Stimulated activated CD8-positive, alpha-beta memory T cell treated with anti-CD3 and anti-CD28 coated beads, Interleukin-12 subunit alpha, Interleukin-12 subunit beta, amount 100 ng/mL, for 4 hours (primary cell): ENCODE measurements at places on chromosomes 1 and 21.

GRCh38 chr1:54347955-54348699 lies 58.1 kb downstream of the SSBP3 start:
- DNase-seq, result no peak

GRCh38 chr1:214017191-214017982 lies 29.6 kb downstream of the PROX1 start:
- DNase-seq, result no peak

DNA sequence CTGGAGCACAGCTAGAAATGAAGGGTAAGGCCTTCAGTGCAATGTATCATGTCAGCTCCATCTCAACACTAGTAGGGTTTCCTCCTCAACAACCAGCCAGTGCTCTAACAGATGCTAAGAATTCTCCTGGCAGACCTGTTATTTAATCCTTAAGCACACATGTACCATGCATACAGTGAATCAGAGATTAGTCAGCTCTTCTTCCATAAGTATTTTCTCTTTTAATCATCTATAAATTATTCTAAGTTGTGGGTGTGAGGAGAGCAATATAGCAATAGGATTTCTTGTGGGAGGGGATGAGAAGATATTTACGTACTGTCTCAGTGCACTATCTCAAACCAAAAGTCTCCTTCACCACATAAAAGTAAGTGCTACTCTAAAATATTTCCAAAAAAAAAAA lies 95.3 kb downstream of the COP1 start:
- no peak for DNase-seq

DNA sequence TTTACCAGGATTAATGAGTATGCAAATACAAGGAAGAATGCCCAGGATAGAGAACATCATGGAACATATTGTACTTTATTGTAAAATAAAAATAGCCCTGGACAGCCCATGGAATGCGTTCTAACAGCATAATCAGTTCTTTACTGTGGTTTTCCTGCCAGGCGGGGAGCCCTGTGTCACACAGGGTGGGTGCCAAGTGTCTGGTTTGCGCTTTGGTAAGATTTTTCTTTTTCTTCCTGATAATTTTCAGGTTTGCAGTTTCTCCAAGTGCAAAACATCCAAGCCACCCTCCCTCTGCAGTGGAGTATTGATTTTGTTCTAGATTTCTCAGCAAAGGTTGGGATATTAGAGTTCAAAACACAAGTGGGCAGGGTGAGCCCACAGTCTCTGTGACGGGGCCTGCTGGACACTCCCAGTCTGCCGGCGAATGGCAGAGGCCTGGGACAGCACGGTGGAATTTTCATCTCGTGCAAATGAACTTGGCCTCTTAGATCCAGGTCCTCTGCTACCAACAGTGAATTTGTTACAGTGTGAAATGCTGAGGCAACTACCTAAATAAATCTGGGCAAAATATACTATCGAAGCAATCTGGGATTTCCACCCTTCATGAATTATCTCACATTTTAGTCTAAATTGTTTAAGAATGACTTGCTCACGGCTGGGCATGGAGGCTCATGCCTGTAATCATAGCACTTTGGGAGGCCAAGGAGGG lies 15.6 kb upstream of the KCNJ15 start:
- DNase-seq, result no peak

DNA sequence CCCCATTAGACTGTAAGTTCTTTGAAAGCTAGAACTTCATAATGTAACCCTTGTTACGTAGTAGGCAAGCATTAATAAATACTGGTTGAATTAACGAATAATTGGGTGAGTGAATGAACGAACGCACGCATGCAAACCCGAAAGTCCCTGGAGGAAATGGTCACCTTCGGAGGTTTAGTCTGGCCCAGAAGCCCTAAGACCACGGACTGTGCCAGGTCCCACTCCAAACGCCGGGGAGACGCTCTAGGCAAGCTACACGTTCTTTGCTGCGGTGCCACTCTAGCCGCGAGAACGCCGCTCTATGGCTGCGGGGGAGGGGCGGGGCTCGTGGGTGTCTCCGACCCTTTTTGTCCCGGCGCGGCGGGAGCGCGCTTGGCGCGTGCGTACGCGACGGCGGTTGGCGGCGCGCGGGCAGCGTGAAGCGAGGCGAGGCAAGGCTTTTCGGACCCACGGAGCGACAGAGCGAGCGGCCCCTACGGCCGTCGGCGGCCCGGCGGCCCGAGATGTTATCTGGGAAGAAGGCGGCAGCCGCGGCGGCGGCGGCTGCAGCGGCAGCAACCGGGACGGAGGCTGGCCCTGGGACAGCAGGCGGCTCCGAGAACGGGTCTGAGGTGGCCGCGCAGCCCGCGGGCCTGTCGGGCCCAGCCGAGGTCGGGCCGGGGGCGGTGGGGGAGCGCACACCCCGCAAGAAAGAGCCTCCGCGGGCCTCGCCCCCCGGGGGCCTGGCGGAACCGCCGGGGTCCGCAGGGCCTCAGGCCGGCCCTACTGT lies at the start of gene KDM1A:
KDM1A (plus strand) TSS at position 375 of the 769 bp plus-strand sequence; CDS start at position 504, 129 bp downstream.
- peak; percentile 91 for DNase-seq

DNA sequence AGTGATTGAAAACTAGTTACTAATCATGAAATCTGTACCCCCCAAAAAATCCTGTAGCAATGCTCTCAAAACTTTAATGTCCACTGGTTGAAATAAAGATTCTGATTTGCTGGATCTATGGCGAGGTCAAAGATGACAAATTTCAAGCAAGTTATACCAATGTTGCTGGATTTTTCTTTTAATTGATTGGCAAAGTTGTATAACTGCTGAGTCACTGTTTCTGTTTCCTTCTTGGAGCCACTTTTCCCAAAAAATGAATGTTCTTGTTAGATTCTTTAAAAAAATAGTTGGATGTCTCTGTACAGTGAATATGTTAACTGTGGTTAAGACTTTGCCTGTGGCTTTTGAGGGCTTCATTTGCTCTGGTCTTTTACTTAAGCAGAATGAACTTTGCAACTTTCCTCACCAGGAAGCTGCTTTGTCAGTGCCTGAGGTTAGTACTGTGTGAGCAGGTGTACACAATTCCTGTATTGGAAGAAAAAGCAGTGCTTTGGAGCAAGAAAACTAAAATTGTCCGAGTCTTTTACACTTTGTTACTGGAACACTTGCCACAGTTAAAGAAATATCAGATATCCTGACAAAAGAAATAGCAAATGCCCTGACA lies 1211.9 kb downstream of the MRPL39 start:
- no peak for DNase-seq

DNA sequence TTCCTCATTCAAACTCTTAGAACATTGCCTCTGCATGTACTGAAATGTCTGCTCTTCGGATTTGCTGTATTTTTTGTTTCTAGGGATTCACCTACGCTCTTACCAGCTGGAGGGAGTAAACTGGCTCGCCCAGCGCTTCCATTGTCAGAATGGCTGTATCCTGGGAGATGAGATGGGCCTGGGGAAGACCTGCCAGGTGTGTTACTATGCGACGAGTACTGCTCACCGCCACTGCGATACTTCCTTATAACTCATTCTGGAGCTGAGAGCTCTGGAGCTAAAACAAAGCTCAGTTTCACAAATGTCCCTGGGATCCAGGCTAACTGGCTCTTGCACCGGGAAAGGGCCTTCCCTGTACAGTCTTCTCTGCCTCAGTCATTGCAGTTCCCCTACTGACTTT lies 10.1 kb downstream of the CHD1L start:
- no peak for DNase-seq

- no peak for DNase-seq
Measured at GRCh38 chr21:42097860-42098454, 26.8 kb downstream of the UMODL1 start.

DNA sequence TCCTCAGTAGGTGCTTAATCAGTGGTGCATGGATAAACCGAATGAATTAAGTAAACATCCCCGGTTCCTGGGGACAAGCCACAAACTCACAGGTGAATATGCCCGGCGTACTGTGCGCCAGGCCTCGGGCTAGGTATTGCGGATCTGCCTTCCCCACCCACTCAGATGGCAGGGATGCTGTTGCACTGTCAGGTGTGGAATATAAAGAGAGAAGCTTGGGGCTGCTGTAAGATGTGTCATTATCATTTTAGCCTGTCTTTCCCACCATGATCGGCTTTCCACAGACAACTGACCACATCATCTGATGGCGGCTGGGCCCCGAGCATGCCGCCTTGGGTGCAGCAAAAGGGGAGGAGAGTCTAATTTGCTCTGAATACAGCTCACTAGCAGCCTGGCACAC lies 45.4 kb upstream of the LRP8 start:
- DNase-seq, result no peak

DNA sequence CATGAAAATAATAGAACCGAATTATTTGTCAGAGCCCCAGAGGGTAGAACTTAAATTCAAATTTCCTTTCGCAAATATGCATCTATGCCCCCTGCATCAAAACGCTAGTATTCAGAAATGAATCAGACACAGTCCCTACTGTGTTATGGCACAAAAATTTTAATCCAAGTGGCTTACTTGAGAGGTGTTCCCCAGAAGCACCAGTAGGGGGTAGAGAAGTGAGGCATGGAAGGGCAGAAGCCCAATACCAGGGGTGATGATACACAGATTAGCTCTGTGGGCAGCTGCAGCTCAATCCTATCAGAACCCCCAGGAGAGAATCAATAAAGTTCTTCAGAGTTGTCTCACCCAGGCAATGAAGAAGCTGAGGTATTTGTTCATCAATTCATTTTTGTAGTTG lies 342.2 kb downstream of the OMA1 start:
- DNase-seq, result no peak

DNA sequence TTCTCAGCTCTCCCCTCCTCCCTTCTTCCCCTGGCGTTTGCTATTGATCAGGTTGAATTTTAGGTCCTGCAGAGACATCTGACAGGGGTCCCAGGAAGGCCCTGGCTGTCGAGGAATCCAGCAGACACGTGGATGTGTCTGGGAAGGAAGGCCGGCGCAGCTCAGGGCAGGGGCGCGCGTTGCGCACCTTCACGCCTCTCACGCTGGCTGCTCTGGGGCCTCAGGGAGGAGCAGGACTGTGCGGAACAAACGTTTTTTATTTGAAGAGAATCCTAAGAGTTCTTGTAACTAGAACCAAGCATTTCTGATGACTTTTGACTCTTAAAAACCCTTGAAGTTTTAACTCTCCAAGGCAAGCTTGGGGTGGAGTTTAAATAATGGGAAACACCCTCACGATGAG lies 54.2 kb downstream of the SLC37A1 start:
- DNase-seq, result no peak

GRCh38 chr1:27491748-27492700 lies 2.1 kb upstream of the WASF2 start:
- DNase-seq, result no peak

- no peak for DNase-seq
Measured at GRCh38 chr1:154533952-154534844, 24.3 kb downstream of the UBE2Q1 start.

GRCh38 chr1:203504400-203505250 lies 10.7 kb downstream of the OPTC start:
- DNase-seq, result peak; percentile 41

- no peak for DNase-seq
Measured at GRCh38 chr1:19445417-19446342, 39.7 kb downstream of the CAPZB start.

DNA sequence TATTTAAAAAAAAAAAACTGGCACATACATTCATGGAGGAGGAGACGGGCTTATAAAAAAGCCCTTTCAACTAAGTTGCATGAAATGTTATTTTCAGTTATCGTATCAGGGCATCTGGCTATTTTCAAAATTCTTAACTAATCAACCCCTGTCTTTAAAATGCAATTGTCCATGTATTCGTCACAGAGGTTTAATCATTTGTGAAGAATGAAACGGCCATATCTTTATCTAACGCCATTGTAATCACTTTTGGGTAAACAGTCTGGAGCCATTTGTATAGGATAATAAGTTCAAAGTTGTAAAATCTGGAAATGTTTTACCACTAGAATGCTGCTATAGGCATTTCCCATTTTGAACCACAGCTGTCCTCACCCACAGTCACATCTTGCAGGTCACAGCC lies 30.4 kb downstream of the SLC30A10 start:
- DNase-seq, result no peak

DNA sequence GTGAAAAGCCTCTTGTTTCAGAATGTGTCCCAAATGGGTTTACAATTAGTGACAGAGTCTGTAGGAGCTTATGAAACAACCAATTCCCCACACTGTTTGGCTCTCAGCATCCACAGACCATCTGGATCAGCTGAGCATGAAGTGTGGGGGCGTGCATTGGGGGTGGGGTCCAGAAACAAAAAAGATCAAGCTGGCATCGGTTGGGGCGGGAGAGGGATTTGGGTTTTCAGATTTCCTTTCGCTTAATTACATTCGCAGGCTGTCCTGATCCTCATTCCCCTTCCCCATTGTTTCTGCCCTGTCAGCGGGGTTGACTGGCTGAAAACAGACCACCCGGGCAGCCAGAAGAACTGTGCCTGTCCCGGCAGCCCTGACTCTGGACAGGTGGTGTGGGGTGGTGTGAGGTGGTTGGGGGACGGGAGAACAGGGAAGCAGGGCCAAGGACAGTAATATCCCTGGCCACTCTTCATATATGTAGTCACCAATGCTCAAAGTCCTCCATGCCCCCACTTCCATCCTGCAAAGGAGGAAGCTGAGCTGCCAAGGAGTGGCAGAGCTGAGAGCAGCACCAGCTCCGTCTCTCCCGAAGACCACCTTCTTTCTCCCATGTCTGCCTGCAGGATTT lies 92.0 kb downstream of the IER5 start:
- DNase-seq, result no peak

DNA sequence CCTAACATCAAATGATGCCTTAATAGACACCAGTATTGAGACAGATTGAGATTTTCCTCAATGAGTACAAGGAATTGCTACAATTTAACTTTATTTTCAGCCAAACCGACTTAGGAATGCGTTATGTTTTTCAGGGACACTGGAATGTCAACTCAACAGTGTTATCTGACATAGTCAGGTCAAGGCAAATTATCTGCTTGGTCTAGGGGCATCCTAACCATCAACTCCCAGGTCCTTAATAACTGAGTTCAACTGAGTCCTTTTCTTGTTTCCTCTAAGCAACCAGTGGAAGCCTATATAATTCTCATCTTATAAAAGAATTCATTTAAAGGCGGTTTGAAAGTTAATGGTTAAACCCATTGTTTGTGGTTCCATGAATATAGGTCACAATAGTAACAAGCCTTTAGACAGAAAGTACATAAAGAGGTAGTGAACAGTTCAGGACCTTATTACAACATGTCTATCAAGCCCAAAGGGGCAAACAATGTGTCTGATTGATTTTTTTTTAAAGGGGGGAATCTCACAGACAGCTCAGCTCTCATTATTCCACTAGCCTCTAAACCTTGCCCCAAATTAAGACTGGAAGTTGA lies 32.3 kb upstream of the NR5A2 start:
- DNase-seq, result no peak

GRCh38 chr1:248842781-248843331 lies 4.8 kb downstream of the ZNF672 start:
- DNase-seq, result no peak

GRCh38 chr1:61013189-61013945 lies 69.0 kb upstream of the NFIA start:
- DNase-seq, result no peak

DNA sequence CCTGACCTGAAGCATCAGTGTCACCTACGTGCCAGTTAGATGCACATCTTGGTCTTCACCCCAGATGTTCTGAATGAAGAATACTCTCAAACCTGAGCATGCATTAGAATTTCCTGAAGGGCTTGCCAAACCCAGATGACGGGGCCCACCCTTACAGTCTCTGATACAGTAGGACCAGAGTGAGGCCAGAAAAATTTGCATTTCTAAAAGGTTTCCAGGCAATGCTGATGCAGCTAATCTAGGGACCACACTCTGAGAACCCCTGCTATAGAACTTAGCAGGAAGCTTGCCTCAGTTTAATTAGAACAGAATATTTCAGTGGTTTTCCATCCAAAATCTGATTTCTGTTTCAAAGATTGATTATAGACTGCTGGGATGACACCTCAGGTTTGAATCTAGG lies 9.9 kb upstream of the CTBS start:
- DNase-seq, result no peak
